Hepatic stellate cell (primary cell): ENCODE measurements at places on chromosomes 1 and 21.

GRCh38 chr1:170660281-170660713 lies 3.6 kb upstream of the PRRX1 start:
- DNase-seq = no peak

DNA sequence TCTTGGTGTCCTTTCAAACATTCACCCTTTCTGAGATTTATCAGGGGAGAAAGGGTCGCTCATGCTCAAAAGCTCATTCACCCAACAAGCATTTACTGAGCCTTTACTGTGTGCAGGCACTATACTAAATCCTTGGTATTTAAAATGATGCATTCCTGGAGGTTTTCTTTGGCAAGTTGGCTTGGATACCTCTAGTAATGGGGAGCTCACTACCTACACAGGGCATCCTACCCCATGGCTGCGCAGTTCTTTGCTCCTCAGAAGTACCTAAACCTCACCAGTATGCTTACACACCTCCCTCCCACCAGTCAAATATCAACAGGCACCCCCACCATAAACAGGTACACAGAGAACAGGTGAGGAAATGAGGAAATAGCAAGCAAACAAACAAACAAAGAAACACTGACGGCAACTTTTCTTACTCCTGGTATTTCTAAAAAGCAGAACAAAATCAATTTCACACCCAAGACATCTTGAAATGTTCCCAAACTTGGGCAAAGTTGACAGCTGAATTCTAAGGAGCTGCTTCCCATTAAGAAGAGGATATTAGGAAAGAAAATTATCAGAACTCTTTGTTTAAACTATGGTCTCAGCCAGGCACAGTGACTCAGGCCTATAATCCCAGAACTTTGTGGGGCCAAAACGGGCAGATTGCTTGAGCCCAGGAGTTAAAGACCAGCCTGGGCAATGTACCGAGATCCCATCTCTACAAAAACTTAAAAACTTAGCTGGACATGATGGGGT lies 104.8 kb downstream of the PSMG1 start:
- DNase-seq = no peak

DNA sequence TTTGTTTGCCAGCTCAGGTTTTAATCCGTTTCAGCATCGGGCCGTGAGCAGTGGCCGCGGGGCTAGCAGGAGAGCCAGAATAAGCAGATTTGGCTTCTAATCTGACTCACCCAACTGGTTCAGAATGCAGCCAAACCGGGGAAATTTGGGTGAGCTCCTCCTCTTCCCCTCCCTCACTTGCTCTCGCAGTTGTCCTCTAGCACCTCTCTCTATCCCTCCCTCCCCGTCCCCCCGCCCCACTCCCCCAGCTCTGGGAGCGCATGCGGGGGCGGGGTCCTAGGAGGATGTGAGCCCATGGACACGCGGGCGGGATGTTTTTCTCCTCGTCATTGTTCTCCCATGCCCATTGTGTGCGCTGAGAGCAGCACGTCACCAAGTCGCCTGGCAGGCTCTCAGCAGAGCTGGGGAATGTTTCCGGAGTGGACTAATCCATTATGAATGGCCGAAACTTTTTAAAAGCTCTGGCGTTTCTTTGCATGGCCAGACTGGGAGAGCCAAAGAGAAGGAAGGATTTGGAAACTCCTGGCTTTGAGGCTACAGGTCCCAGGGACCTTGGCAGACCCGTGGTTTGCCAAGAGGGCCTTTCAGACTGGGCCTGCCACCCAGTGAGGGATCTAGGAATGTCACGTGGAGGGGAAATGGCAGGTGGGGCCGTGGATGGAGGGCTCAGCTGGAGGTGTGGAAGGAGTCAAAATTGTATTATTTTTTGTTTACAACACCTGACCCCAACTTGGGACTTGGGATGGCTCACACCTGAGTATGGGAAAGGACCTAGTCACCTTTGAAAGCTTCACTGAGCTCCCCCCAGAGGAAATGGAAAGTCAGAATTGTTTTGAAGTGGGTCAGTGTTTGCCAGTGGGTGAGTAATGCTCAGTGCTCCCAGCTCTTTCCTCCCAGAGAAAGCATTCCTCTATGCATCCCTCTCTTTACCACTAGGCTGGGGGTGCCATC lies 39.2 kb downstream of the CDK18 start:
- DNase-seq = peak; percentile 60

DNA sequence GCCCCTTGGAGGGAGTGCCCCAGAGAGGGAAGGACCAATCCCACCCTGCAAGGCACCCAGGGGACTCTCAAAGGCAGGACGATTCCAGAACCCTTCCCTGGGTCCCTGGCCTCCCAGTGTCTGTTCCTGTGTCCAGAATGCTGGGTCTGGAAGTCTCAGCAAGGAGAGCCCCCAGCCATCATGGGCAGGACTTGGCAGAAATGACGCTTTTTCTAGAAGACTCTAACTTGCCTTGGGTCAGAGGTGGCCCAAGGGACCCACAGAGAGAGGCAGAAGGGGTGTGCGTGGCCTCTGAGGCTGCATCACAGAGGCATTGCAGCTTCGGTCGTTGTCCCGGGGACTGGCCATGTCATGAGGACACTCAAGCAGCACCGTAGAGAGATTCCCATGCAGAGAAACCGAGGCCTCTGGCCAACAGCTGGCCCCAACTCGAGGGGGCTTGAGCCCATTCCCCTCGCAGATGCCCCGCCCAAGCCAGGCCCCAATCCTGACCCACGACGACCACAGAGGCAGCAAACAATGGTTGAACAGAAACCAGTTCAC lies 57.8 kb downstream of the WNT9A start:
- no peak for DNase-seq

DNA sequence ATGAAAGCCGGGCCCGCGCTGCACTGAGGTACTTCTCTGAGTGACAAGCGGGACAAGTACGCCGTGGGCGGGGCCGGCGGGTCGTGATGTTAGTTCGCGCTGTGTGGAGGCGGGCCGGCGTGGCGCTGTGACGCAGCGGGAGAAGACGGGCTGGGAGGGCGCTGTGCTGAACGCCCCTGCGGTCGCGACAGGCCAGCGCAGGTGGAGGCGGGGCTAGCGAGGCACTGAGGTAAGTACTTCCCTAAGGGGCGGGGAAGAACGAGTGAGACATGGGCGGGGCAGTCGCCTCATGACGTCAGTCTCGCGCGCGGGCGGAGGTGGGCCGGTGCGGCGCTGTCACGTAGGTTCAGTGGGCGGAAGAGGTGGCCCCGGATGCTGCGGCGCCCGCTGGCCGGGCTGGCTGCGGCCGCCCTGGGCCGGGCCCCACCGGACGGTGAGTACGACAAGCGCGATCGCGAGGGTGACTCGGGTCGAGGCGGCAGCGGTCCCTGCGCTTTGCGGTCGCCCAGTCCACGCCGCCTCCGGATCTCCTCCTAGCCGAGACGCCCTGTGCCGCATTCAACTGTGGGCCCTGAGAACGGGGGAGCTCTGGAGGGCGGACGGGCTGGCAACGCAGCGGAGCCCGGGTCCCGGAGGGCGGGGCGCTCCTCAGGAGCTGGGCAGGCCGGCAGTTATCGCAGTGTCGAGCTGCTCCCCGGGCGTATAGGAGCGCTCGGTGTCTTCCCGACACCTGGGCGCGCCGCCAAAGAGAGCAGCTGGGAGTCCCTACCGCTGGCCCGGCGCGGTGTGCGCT lies at the start of gene GUK1:
Gene GUK1, plus strand, starts transcription at position 349 of the 793 bp plus-strand sequence. Its CDS starts 24 bp downstream, at position 373.
- peak; percentile 96 for DNase-seq
